Right atrium auricular region (tissue), 2 donors: ENCODE measurements at places on chromosomes 5 and 9. TPM values are rescaled to one million over a fixed set of nuclear protein-coding genes. Genes with fewer than 3 reads are reported as not detected.

DNA sequence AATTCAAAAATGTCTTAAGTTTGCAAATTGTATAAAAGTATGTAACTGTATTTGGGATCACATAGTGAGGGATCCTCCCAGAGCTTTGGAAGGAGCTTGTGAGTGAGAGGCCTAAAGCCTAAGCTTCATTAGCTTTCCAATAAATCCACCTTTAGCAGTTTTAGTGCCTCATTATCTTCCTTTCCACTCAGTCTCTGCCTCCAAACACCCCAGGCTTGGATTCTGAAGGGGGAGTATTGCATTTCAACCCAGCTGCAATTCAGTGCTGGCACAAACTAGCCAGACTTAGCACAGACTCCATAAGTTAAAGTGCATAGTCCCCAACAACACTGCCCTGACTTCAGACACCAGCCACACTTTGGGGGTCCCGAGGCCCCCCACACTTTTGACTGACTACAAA, 113.5 kb downstream of the SMARCA2 start:
- DNase-seq: no peak

- no peak for DNase-seq
Observed at GRCh38 chr9:112753725-112754124, 3.2 kb downstream of the SNX30 start.

DNA sequence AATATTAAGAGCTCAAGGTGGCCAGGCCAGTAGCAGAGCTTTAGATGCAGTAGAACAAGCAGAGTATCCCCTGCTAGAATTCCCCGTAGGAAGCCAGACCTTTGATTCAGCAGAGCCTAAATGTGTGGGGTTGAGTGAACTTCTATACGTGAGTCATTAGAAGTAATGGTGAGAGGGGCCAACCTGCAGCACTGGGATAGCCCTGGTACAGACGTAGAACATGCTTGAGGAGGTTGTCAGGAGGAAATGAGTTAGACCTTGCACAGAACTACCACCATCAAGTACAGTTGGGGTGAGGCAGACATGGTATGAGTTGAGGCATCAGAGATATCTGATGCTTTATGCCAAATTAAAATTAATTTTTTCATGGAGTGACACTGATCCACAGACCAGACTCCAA, 42.0 kb downstream of the PDCD1LG2 start:
- no peak for DNase-seq

- DNase-seq: no peak
Observed at GRCh38 chr9:7606591-7606990, 193.0 kb downstream of the DMAC1 start.

- DNase-seq: no peak
Observed at GRCh38 chr5:9192266-9192665, 353.6 kb downstream of the SEMA5A start.

- no peak for DNase-seq
Observed at GRCh38 chr5:154779105-154779504, 23.9 kb downstream of the LARP1 start.

DNA sequence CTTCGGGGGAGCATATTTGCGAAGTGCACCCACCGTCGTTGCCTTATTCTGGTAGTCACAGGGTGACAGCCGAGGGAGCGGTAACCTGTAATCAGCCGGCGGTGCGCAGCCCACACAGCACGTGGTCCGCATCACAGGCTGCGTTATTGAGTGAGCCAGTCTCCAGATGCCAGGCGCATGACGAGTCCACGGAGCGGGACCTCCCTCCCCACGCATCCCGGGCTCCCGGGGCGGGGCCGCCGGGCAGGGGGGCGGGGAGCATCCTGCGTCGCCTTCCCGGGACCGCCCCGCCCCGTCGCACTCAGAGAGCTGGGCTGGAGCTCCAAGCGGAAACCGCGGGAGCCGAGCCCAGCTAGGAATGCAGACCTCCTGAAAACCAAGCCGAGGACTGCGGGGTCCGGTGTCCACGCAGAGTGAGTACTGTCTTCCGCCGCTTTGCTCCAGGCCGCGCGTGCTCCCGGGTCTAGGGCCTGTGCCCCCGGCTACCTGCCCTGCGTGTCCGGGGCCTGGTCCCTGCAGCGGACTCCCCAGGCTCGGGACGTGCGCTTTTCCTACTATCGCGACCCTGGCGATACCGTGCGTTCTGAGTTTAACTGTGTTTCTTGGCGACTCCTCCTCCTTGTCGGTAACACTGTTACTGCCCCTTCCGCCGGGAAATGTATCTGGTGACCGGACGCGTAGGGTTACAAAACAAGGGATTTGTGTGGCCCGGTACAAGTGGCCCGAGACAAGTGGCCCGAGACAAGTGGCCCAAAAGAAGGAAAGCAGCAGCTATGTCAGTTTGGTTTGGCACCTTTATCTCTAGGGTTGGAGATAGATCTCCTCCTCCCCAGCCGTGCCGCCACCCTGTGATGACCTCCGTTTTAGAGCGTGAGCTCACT, 40.6 kb downstream of the CAST start:
- DNase-seq: peak; percentile 98

Gene PSD2
- 0.12 TPM for total RNA-seq

Gene ADGRD2
- total RNA-seq: not detected

Gene SH3PXD2B
- total RNA-seq: 13.9 TPM
